Choroid plexus epithelial cell (primary cell): ENCODE measurements at places on chromosomes 13 and 19.
A peak's percentile ranks its signal among the peaks of the same experiment; 100 is the strongest.

DNA sequence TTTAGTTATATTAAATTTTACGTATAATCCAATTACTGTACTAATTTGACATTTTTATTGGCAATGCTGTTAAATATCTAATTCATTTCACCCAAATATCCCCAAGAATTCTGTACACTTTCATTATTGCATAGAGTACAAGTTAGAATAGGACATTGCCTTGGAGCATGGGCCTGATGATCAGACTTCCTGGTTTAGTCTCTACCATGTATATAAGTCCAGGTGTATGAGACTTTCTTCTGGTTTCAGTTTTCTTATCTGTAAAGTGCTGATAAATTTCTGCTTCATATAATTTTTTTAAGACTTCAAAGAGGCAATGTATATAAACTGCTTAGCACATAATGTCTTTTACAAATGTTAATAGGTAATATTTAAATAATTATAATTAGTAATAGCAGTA is 179.4 kb downstream of the KLF12 start:
- no peak for DNase-seq

GRCh38 chr13:99393791-99394735 is 86.9 kb upstream of the GPR183 start:
- no peak for DNase-seq

DNA sequence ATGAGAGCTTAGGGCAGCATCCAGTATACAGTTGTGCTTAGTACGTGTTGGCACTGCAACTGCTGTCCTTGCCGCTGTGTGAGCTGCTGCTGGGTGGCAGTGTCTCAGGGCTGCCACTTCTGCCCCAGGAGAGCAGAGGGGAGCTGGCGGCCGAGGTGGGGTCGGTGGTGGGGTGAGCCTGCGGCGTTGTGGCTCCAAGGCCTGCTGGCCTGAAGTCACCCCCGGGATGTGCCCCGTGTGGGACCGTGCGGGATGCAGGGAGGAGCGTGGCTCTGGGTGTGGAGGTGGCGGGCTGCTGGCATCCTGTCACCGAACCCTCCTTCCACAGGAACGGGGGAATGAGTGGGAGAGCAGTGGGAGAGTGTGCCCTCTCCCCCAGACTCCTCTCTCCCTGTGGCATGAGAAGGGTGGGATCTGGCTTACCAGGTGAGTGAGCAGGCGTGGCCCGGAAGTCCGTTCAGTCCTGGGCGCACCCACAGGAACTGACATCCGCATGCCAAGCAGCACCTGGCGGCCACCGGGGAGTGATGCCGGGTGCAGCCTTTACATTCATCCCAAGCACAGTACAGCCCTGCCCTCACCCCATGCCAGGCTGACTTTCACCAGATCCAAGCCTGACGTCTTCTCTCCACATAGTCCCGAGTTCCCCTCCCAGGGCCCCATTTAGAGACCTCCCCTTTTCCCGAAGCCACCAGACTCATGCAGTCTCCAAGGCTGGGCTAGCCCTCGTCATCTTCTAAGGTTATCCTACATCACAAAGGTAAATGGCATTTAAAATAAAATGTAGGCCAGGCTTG is 26.6 kb downstream of the MCF2L start:
- no peak for DNase-seq

- no peak for DNase-seq
Observed at GRCh38 chr19:55588738-55589137, 8.1 kb upstream of the ZNF579 start.

DNA sequence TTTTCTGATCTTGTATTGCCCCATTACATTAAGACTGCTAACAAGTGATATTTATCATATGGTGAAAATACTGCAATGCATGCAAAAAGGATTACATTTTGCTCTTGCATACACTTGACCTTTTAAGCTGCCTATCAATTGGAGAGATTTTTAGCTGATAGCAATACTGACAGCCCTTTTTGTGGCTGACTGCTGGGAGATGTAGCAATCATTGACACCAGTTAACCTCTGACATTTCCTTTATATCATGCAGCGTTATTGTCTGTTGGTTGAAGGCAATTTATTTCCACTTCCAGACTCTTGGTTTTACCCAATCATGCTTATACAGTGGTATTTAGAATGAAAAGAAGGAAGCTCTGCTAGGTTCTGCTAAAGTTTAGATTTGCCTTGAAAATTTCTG is 364.0 kb downstream of the LMO7 start:
- no peak for DNase-seq

DNA sequence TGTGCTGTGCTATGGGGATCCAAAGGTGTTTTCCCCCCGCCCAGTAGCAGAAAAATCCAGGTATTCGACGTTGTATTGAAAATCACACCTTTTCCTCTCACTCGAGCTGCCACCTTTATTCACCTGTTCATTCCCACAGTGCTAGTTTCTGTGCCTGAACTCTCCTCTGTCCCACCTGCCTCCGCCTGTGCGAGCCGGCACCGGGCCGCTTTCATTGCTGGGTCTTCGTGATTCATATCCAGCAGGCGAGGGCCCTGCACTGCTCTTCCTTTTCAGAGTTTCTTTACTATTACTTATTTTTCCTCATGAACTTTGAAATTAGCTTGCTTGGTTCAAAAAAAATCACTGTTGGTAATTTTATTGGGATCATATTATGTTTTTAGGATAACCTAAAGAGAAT is 42.4 kb upstream of the SOX1 start:
- DNase-seq = no peak

- DNase-seq = peak; percentile 75
Observed at GRCh38 chr13:29924482-29925350, 74.3 kb upstream of the UBL3 start.

DNA sequence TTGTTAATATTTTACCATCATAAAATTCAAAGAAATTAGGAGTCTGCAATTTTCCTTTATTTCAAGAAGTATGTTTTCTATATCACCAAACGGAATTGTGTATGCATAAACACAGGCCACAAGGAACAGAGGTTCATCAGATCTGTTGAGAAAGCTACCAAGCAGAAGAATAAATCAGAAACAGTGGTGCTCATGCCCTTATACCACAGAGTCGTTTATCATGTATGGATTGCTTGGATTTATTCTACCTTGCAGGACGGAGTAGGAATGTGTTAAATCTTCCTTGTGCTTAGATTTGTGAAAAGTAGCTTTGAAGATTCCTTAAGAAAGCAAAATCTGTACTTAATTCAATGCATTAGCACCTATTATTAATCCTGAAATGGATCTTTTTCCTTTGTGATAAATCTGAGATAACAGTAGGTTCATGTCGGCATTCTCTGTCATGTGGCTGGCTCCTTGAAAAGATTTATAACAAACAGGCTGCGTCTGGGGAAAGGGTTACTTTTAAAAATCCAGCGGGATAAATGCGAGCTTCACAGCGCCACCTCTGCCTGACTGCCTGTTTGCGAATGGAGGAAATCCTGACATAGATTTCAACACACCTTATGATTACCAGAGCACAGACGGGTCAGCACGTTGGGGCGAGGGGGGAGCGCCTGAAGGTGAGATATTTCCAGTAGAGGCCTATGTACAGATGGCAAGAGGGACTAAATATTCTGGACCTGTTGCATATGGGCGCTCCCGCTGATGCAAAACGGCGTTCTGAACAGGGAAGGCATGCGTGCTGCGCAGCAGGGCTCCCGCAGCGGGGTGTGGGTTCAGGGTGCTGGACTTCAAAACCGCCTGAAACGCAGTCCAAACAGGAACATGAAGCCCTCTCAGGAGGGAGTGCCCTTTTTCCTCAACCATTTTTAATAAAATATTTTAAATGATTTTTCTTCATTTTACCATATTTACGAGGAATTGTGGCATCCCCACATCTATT is 445.5 kb upstream of the SGCG start:
- no peak for DNase-seq

DNA sequence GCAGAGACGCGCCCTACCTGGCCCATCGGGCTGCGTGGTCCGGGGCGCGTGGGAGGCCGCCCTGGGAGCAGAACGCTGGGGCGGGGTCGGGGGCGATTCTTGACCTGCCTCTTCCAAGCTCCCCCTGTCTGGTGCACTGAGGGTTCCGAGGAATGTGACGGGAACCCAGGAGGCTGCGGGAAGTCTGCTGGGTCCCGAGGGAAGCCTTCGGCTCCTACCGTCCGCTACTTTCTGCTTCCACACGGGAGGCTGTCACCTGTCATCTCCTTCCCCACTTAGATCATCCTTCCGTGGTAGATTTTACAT is 781 bp upstream of the SPRYD7 start:
- no peak for DNase-seq

DNA sequence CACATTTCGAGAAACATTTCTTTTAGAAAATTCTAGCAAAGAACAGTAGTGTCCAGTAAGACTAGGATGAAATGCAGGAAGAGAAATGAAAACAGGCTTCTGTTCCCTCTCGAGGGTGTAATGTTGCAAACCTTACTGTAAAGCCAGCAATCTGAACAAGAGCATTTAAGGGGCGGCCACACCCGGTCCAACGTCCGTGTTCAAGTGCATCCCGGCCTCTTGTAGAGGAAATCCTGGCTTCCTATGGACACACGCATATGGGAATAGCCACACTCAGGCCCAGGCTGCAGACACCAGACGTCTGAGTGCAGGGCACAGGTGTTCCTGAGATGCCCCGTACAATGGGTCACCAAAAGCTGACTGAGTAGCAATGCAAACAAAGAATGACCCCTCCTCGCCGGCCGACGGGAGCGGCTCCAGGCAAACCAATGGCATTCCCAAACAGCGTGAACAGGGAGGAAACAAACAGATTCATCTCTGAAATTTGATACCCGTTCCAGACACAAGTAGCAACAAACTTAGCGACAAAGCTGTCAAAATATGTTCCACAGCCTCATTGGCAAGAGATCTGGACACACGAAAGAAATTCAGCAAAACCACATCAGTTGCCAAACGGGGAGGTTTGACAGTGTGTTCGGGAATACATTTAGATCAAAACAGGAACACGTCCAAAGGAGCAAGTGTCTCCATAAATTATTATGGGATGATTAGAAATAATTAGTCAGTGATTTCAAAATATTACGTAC is 278.6 kb upstream of the TSHZ3 start:
- DNase-seq = no peak

DNA sequence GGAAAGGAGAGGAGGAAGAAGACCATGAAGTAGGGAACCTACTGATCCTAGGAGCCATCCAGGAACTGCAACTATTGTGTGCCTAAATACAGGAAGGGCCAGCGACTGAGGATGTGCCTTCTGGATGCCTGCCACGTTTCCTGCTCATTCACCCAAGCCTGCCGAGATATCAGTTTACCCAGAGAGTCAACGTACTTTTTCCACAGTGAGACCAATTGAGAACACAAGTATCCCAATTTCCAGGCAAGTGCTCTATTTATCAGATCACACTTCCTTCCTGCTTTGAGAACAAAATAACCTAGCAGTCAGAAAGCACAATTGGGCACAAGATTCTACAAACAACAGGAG is 122.4 kb downstream of the AKAP11 start:
- no peak for DNase-seq

GRCh38 chr19:18842166-18842565 is 10.4 kb downstream of the UPF1 start:
- DNase-seq = no peak

DNA sequence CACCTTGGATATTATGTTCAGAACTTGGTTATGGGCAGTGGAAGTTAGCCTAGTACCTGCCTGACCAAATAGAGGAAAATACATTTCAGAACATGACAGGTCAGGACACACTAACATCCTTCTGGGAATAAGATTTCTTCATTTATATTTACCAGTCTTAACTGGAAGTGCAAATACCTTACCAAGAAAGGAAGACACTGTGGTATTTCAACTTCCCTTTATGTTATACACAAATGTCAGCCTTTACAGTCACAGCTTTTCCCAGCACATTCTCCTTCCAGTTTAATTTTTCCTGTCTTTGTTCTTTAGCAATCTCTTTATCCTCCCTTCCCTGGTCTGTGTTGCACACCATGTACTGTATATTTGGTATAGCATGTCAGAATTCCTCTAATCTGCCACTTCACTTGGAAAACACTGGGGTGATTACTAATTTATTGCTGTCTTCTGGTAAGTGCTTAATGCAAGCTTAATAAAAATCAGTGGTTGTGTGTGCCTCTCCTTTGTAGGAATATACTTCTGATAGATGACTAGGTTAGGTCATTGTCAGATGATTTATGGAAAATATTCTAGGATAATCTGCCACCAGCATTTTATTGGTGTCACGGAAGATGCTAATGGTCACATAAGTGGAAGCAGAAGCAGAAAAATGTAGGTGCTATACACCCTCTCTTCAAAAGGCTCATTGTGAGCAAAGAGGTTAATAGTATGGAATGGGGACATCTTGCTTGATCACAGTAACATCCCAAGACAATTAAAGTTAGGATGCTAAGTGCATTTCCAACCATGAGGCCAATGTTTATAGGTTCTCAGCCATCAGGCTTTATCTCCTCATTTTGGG is 124.3 kb upstream of the STARD13 start:
- DNase-seq = no peak

DNA sequence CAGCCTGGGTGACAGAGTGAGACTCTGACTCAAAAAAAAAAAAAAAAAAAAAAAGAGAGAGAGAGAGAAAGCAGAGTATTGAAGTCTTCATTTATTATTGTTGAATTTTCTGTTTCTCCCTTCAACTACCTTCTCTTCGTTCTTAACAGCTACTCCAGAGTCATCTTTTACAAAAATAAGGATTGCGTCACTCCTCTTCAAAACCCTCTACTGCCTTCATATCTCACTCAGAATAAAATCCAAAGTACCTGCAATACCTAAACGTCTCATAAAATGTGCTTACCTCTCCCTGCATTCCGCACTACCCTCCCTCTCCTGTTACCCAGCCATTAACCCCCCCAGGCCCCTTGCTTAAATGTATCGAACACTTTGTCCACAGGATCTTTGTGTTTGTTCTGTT is 17.4 kb upstream of the RPL21 start:
- DNase-seq = no peak

GRCh38 chr13:39916330-39916729 is 260.9 kb downstream of the COG6 start:
- DNase-seq = peak; percentile 65

- no peak for DNase-seq
Observed at GRCh38 chr13:98940325-98941001, 37.4 kb downstream of the DOCK9 start.

DNA sequence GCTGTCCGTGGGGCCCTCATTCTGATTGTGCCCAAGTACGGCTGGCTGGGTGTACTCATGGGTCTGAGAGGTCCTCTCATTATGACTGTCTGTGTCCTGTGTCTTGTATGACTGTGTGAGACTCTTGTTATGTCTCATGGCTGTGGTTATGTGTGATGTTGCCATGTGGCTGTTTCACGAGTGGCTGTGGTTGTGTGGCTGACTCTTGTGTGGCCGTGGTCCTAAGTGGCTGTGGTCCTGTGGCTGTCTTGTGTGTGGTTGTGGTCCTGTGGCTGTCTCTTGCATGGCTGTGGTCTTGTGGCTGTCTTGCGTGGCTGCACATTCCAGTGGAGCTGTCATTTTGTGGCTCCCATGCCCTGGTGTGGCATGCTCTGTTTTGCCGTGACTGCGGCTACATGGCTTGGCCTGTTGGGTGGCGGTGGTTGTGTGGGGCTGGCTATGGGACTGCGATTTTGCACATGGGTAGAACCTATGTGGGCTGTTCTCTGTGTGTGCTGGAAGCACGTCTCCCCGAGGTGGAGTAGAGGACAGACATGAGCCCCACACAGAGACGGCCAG is 2.5 kb downstream of the LYL1 start:
- no peak for DNase-seq

DNA sequence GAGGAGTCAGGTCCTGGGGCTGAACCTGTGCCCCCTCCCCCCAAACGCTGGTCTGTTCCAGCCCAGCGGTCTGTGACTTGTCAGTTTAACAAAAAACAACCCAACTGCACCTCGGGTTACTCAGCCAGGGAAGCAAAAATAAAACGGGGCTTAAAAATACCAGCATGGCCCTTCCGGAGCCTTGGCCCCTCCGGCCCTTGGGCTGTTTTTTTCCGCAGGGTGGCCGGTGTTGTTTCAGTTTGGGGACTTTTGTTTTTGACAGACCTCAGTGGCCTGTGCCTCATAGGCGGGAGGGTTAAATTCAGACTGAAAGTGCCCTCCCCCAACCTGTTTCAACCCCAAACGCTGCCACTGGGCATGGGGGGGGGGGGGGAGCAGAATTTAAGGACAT is 4.0 kb downstream of the TCF3 start:
- DNase-seq = no peak
